ENCODE measurements at places on chromosomes 5 and 9.

GRCh38 chr5:67361932-67362729, 165.5 kb upstream of the CD180 start:
- DNase-seq = no peak

DNA sequence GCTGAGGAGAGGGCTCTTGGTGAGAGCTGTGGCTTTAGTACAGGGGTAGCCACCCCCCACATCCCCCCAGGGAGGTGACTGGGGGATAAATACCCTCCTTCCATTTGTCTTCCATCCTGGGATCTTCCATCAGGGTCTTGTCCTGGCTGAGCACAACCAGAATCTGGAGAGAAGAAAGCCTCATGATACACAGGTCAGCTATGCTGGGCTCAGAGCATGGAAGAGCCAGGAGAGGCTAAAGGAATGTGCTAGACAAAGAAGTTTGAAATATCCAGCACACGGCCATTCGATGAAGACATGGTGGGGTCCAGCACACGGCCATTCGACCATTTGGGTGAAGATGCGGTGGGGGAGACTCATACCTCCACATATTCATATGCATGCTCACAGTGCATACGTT, 30.0 kb downstream of the ROPN1L start:
- DNase-seq = no peak

DNA sequence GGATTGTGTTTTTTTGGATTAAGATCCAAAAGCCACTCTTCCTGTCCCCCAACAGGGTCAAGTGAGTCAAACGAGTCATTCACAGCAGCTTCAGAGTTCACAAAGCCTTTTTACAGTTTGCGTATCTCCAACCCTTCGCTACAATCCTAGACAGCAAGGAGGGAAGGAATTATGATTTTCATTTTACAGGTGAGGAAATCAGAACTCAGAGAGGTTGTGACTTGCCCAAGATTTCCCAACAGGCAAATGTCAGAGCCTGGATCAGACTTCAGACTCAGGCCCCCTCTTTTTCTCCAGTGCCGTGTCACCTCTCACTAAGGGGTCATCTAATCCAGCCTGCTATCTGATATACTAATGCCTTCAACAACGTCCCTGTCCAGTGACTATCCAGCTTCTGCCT, 72.1 kb upstream of the XPA start:
- no peak for DNase-seq

DNA sequence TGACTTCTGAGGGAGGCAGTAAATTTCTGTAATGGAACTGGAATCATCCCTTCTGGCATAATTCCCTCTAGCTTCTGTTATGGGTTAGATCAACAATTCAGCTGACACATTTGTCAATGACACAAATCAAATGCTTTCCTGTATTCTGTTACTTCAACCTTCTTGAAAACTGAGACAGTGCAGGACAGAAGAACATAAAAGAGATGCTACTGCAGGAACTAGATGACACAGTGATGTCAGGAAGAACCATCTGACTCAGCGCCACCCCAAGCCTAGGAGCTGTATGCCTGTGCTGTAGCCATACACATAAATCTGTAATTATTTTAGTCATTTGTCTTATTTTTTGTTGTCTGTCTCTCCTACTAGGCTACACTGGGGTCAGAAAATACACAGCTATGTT, 18.2 kb upstream of the CEP120 start:
- DNase-seq = no peak

DNA sequence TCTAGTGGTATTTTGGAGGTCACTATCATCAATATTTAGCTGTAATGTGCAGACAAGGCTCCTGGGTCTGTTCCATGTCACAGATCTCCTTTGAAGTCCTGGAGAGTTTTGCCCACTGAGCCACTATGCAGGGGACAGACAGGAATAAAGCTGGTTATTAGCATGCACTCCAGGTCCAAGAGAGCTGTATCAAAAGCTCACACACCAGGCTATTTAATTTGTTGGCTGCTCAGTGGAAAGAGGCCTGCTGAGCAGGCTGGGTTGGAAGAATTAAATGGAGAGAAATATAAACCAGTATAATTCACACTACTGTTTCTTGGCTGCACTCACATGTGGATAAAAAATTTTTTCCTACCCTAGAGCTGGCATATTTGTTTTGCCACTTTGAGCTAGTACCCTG, 113.8 kb upstream of the TAF11L2 start:
- no peak for DNase-seq

DNA sequence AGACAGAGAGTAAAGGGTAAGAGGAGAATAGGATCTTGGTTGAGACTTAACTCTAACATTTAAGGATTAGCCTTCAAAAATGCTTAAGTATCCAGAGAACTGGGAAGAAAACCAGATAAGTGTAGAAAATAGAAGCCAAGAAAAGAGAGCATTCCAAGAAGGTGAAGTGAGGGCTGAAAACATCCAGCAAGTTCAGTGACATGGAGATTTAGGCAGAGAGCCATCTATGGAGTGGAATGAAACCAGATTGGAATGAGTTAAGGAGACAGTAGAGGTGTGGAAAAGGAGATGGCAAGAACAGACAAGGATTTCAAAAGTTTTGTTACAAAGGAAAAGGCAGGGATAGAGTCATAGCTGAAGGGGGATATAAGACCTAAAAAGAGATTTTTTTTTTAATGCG, 188.1 kb downstream of the TRPM3 start:
- no peak for DNase-seq

DNA sequence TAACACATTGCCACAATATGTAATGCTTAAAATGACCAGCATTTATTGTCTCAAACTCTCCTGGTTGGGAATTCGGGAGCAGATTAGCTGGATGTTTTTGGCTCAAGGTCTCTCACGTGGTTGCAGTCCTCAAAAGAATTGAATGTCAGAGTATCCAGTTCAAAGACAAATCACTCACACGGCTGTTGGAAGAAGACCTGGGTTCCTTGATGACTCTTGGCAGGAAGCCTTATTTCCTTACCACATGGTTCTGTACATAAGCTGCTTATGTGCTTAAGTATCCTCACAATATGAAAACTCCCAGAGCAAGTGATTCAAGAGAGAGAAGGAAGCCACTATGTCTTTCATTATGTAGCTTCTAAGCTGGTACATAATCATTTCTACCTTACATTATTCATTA, 230.3 kb upstream of the PTPRD start:
- no peak for DNase-seq

DNA sequence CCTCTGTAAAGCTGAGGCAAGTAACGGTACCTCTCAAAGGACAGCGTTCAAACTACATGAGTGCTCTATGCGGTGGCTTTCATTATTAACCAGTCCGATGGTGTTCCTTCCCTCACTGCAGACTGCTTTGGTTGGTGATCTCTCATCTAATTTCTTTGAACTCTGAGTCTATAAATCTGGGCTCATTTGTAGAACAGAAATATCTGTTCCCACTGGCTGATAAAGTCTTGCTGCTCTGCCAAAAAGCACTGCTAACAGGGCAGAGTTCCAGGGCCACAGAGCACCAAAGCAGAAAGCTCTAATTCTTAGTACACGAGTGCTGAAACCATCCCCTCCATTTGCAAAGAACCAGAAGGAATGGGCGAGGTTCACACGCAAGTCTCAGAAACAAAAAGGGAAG, 81.9 kb downstream of the MED27 start:
- DNase-seq = no peak

DNA sequence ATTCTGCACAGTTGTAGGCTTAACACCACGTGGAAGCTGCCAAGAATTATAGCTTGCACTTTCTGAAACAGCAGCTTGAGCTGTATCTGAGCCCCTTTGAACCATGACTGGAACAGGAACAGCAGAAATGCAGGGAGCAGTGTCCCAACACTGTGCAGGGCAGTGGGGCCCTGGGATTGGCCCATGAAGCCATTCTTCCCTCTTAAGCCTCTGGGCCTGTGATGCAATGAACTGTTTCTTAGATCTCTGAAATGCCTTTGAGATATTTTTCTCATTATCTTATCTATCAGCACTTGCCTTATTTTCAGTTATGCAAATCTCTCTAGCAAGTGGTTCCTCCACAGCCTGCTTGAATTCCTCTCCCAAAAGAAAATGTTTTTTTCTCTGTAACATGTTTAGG, 87.0 kb upstream of the MTAP start:
- no peak for DNase-seq

DNA sequence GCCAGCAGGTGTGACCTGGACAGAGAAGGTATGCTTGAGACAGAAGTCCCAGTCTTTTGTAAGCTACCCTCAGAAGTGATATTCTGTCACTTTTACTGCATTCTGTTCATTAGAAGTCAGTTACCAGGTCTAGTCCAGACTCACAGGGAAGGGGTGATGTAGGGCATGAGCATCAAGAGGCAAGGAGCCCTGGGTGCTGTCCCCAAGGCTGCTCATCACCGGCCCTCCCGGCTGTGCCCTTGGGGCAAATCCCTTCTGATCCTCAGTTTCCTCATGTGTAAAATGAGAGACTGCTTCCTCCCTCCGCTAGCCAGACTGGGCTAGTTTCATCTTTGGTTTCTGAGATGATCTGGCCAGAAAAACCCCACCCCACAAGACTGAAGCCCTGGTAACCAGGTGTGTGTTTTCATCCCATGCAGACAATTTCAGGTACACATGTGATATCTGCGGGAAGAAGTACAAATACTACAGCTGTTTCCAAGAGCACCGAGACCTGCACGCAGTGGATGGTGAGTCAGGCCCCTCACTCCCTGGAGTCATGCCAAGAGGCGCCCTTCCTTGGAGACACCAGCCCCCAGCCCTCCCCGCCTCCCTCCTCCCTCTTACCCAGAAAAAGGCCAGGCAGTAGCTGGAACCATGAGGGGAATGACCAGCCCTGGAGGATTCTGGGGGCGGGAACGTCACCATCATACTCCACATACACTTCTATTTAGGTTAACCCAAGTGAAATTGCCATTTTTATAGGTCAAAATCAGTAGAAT, 71.0 kb downstream of the AMBP start:
- no peak for DNase-seq

DNA sequence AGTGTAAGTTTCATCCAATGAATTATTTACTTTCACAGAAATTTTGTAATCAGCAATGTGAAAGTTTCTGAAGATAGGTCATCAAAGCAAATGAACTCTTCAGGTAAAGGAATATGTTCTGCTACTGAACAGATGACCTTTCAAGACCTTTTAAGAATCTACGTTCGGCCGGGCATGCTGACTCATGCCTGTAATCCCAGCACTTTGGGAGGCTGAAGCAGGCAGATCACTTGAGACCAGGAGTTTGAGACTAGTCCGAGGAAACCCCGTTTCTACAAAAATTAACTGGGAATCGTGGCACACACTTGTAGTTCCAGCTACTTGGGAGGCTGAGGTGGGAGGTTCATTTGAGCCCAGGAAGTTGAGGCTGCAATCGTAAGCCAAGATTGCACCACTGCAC, 578.4 kb upstream of the COX7C start:
- no peak for DNase-seq

DNA sequence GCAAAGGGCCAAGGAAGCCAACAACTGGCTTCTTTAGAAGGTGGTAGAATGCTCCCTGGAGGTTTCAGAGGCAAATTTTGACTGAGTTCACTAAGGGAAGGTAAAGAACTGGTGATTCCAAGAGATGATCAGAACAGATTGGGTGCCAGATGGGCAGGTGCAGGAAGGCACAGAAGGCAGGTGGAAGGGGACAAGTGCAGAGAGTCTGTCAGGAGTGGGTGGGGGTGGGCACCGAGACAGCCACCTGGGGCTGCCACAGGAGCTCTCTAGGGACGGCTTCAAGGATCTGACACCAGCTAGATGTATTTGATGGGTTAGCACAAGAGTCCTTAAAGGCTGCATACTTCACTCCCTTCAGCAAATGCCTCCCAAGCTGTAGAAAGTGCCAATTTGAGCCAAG, 207.3 kb downstream of the PTTG1 start:
- DNase-seq = no peak

GRCh38 chr5:165560648-165561047, 2055.2 kb downstream of the MAT2B start:
- DNase-seq = no peak

DNA sequence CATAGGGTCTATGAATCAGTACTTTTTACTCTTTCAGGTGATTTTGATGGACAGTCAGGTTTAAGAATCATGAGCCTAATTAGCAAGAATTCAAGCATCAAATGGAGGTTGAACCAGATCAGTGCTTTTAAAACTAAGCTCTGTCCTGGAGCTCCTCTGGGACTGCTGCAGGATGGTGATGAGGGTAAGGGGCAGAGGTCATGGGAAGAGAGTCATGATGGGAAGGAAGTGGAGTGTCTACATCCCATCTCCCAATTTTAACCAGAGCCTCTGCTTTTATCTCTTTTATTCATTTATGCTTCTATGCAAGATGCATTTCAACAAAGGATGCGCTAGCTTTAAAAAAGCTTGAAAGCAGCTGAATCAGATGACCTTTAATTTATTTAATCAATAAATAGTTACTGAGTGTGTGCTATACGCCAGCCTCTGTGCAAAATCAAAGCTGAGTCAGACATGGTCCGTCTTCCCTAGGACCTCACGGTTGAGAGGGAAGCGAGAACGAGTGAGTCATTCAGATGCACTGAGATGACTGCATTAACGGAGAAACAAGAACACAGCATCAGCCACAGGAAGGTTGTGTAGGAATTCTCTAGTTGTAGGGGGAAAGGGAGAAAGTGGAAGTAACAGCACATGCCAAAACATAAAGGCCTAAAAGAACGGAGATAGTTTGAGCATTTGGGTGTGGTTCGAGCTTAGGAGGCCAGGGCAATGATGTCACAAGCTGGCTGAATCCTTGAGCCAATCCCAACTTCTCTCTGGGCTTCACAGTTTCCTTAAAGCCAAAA, 441.6 kb upstream of the BRINP1 start:
- no peak for DNase-seq

DNA sequence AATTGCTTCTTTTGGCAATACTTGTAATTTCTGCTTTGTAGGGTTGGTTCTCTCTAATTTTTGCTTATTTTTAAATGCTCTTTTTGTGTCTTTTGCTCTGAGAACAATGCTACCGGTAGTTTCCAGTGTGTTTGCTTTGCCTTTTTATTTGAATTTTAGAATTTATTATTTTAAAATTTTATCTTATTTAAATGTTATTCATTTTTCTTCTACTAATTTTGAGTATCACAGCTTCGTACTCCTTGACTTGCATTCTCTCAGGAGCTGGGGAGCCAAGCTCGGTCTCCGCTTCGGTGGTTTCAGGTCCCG, 45.9 kb downstream of the ANXA2R start:
- no peak for DNase-seq

GRCh38 chr9:125885405-125886034, 138.3 kb downstream of the PBX3 start:
- DNase-seq = no peak

DNA sequence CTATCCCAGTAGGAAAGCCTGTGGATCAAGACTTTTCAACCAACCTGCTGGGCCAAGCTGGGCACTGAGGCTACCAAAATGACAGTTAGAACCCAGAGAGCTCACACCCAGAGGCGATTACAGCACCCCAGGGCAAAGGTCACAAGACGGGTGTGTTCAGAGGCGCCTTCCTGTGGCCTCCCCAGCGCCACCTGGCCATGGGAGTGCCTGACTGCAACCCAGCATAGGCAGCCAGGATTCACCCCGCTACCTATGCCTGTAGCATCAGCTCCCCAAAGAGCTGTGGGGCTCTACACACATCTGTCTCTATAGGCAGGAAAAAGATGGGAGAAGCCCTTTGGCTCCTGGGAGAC, 33.5 kb downstream of the PDGFRB start:
- DNase-seq = no peak

GRCh38 chr5:137291436-137291835, 207.7 kb downstream of the SPOCK1 start:
- DNase-seq = no peak

GRCh38 chr9:91423785-91424402, at the start of gene NFIL3:
TSS of gene NFIL3 (minus strand) at chr9:91423832. CDS start at chr9:91410734, 13,098 bp downstream.
- DNase-seq = peak; percentile 54
